ENCODE measurements at places on chromosomes 5 and 9.

GRCh38 chr9:8863886-8864544 lies 1064.4 kb upstream of the DMAC1 start:
- no peak for DNase-seq

- DNase-seq: no peak
Measured at GRCh38 chr9:133107245-133107722, 13.8 kb downstream of the RALGDS start.

- no peak for DNase-seq
Measured at GRCh38 chr9:136578915-136579649, 33.2 kb upstream of the NOTCH1 start.

GRCh38 chr5:93422652-93423280 lies 158.3 kb downstream of the NR2F1-AS1 start:
- DNase-seq: peak; percentile 11

GRCh38 chr5:96248131-96248530 lies 184.9 kb downstream of the PCSK1 start:
- DNase-seq: no peak

- no peak for DNase-seq
Measured at GRCh38 chr5:9284272-9284671, 261.6 kb downstream of the SEMA5A start.

DNA sequence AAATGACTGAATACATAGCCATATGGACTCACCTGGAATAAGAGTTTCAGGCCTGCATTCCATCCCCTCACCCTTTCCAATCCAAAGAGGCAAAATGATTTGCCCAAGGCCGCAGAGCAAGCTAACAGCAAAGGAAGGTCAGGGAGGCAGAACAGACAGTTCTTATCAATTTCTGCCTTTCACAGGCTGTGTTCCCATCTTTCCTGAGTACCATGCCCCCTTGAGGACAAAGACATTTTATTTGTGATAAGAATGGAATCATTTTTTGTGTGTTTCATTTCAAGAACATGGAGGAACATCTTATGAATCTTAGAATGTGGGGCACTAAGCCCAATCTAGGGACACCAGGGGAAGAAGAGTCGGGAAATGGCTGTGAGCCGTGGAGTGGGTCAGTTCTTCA lies 13.9 kb downstream of the LHFPL2 start:
- DNase-seq: no peak

DNA sequence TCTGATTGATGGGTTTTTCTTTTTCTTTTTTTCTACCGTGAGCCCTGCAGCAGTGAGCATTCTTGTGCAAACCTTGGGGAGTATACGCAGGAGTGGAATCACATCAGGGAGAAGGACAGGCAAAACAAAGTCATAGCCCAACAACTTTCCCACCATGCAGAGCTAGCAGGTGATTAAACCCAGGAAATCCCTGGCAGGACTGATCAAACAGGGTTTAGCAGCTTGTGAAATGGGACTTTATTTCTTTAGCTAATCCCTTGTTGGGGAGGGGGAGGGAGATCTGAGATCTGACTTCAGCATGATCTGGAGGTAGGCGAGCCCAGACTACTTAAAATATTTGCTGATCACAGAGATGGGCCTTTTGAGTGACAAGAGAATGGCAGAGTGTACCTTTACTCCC lies 162.0 kb upstream of the GLRA1 start:
- DNase-seq: no peak

DNA sequence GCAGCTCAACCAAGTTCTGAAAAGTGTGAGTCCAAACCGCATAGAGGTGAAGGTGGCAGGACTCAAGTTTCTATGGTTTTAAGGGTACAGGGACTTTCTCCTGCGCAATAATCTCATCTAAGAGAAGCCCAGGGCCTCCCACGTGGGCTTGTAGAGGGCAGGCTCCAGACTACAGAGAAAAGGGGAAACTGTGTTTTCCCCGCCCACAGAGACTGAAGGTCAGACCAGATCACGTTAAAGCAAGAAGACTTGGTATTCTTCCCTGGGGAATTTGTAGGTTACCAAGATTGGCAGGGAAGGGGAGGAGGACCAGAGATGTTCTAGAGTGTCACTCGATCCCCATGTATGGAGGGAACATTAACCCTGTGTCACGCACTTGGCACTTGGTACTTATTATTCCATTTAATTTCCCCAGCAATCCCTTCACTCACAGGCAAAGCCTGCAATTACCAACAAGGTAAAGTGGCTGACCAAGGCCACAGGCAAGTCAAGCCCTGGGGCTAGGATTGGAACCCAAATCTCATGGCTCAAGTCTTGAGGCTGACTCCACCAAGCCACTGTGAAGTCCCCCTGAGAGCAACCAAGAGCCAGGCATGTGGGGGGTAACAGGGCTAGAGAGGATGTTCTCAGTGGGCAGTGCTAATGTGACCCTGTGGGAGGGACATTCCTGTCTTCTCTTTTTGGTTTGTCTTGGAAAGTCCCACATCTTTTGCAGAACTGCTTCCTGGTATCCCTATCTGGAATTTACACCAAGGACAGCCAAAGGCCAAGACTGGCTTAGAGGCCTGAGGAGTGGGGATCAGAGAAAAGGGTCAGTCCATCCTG lies 18.3 kb upstream of the NEK6 start:
- DNase-seq: no peak

DNA sequence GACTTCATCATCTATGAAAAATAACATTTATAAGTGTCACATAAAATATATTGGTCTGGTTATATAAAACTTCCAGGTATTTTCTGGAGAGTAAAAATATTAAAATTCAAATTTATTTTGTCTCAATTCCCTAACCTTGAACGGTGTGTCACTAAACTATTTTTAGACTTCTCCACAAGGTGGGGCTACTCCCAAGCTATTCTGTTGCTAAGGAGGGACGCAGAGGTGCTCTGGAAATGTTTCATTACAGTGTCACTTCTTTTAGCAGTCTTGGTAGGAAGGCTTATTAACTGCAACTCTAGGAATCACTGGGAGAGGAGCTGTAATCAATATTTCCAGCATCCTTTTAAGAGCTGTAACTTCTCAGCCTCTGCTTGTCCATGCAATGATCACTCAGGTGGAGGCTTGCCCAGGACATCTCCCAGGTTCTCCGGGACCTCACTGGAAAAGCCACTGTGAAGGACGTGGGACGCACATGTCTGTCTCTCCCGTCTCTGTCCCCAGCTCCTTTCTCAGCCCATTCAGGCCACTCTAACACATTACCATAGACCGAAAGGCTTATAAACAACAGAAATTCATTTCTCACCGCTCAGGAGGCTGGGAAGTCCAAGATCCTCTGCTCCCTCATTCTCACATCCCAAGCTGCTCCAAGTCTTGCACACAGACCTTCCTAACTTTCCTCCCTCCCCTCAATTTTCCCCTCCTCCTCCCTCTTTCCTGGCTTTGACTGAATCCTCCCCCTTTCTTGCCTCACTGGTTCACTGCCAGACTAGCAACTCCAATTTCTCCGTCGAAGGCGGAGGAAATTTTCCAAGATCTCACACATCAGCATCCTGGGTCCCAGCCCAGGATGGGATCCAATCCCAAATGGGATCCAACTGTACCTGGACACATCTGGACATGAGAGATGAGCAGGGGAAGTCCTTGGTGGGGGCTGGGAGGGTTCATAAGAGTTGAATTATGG lies 32.7 kb upstream of the DNAH5 start:
- peak; percentile 12 for DNase-seq

GRCh38 chr9:121652021-121652837 lies 795 bp downstream of the DAB2IP start:
- no peak for DNase-seq

- DNase-seq: no peak
Measured at GRCh38 chr5:125722550-125722949, 700.7 kb upstream of the GRAMD2B start.

DNA sequence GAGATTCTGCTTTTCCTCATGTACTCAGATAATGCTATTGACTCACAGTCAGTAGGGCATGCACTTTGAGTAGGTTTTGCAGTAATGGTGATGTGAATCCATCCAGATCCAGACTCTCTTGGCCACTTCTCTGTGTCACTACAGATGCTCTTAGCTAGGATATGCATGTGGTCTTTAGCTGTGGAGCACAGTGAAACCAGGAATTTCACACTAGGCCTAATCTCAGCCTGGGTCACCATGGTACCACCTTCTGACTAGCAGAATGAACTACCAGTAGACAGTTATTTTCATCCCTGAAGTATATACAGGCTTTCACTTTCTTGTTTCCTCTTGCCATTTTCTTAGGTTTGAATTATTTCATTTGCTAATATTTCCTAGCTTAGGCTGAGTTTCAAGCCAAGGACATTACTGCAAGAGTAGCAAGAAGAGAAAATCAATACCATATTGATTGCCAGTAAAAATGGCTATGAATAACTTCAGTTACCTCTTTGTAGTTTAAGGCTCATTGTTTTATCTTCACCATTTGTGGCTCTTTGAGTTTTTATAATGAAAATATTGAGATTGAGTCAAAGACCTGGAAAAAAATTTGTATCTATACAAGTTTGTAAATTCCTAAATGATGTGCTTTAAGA lies 28.4 kb upstream of the CSNK1G3 start:
- DNase-seq: no peak

DNA sequence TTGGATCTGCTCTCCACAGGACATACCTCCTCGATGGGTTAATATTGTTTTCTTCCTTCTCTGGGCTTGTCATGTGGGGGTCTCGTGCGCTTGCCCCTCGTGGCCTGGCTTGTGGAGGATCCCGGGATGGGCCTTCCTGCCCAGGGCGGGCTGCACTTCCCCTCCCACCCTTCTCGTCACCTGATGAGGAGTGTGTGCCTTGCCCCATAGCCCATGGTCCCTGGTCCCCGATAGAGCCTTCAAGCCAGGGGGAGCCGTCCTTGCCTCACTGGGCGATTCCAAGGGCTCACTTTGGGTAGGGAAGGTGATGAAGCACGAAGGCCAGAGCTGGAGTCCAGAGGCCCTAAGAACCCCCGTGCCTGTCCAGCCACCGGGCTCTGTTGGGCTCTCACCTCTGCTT lies 28.7 kb downstream of the DYNC2I2 start:
- DNase-seq: no peak

- DNase-seq: no peak
Measured at GRCh38 chr5:14465776-14466175, 115.8 kb upstream of the OTULINL start.

DNA sequence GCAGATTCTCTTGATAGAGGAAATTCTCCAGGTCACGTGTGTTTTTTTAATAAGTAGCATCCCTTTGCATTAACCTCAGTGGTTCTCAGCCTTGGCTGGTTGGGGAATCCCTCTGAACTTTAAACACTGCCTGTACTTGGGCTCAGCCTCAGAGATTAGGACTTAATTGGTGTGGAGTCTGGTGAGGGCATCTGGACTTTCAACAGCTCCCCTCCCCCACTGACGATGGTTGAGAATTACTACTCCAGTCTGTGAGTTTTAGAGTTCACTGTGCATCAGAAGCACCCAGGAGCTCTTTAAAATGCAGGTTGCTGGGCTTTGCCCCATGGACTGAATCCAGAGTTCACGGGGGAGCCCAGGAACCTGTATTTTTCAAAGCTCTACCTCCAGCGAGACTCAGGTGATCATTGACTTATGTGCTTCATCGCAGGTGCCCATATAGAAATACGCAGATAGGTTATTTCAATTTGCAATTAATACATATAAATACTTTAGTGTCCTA lies 71.4 kb downstream of the DAPK1 start:
- no peak for DNase-seq

- no peak for DNase-seq
Measured at GRCh38 chr5:95519151-95519550, 35.6 kb downstream of the SKIC3 start.

- DNase-seq: no peak
Measured at GRCh38 chr9:136849960-136850865, 1.0 kb downstream of the PHPT1 start.

GRCh38 chr5:41871852-41872251 lies 1.6 kb upstream of the OXCT1 start:
- DNase-seq: no peak

DNA sequence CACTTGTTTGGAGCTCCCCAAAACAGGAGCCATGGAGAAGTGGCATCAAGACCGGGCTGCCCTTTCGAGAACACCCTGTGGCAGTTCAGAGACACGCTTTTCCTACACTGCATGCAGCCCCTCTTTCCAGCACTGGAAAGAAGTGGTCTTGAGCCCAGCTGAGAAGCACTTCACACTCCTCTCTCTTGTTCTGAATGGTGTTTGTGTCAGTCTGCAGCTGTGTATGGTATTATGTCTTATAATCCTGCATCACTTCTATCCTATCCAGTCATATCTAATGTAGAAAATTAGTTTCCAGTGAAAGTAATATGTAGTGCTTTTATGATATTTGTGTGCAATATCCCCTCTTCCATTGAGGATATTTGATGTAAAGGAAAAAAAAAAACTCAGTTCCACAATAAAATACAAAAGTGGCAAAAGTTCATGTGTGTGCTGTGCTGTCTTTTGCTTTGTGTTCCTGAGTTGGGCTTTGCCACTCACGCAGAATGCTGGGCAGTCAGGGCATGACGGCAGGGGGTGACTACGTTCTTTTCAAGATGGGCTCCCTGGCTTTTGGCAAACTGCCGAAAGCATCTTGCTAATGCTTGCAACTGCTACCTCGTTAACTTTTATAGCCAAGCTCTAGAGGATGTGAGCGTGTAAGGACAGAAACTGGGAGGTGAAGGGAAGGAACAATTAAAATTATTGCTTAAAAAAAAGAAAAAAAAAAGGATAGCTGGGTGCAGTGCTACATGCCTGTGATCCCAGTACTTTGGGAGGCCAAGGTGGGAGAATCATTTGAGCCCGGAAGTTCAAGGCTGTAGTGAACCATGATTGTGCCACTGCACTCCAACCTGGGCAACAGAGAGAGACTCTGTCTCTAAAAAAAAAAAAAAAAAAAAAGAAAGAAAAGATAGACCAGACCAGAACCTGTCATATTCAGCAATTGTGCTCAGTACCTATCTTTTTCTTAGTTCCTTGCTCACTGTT lies 102.2 kb downstream of the MAP1B start:
- peak; percentile 67 for DNase-seq

- DNase-seq: no peak
Measured at GRCh38 chr5:76791461-76791860, 27.4 kb upstream of the F2RL1 start.

- DNase-seq: peak; percentile 88
Measured at GRCh38 chr5:138276402-138277054, 2.1 kb upstream of the GFRA3 start.

GRCh38 chr5:73654171-73654811 lies 28.3 kb downstream of the ARHGEF28 start:
- no peak for DNase-seq

GRCh38 chr9:93437996-93438395 lies 13.5 kb upstream of the FAM120A start:
- DNase-seq: no peak

- no peak for DNase-seq
Measured at GRCh38 chr9:115594557-115594956, 476.6 kb upstream of the TNC start.

- no peak for DNase-seq
Measured at GRCh38 chr5:95959888-95960666, 1.6 kb downstream of the ELL2 start.

GRCh38 chr5:72597456-72597948 lies 90.3 kb upstream of the ZNF366 start:
- DNase-seq: no peak

GRCh38 chr5:151499501-151500035 lies 52.2 kb downstream of the SLC36A1 start:
- DNase-seq: no peak

- DNase-seq: no peak
Measured at GRCh38 chr5:30846171-30846570, 347.3 kb upstream of the CDH6 start.
